Activated CD8-positive, alpha-beta T cell treated with anti-CD3 and anti-CD28 coated beads for 36 hours (primary cell): ENCODE measurements at places on chromosomes 2 and 18. TPM values are rescaled to one million over a fixed set of nuclear protein-coding genes. Genes with fewer than 3 reads are reported as not detected.
A peak's percentile ranks its signal among the peaks of the same experiment; 100 is the strongest.

CHAC2 gene
- total RNA-seq: 19.8 TPM

EPHA4 gene
- 1.8 TPM for total RNA-seq

AQP12B gene
- not detected for total RNA-seq

MAP2 gene
- not detected for total RNA-seq

CRYBA2 gene
- not detected for total RNA-seq

FN1 gene
- not detected for total RNA-seq

MROH2A gene
- total RNA-seq: not detected

SERPINB10 gene
- total RNA-seq: not detected

- H3K27ac ChIP-seq: no peak overlapping the region
- no peaks in the 10 kb centered on the region for H3K27me3 ChIP-seq
- no peak overlapping the region for H3K4me3 ChIP-seq
- peaks cover 5% of the 10 kb centered on the region for H3K36me3 ChIP-seq
- H3K4me1 ChIP-seq: no peaks in the 10 kb centered on the region
- no peak for DNase-seq
These were observed 6.4 kb upstream of the RBM44 start for GRCh38 chr2:237791977-237792727.

DNA sequence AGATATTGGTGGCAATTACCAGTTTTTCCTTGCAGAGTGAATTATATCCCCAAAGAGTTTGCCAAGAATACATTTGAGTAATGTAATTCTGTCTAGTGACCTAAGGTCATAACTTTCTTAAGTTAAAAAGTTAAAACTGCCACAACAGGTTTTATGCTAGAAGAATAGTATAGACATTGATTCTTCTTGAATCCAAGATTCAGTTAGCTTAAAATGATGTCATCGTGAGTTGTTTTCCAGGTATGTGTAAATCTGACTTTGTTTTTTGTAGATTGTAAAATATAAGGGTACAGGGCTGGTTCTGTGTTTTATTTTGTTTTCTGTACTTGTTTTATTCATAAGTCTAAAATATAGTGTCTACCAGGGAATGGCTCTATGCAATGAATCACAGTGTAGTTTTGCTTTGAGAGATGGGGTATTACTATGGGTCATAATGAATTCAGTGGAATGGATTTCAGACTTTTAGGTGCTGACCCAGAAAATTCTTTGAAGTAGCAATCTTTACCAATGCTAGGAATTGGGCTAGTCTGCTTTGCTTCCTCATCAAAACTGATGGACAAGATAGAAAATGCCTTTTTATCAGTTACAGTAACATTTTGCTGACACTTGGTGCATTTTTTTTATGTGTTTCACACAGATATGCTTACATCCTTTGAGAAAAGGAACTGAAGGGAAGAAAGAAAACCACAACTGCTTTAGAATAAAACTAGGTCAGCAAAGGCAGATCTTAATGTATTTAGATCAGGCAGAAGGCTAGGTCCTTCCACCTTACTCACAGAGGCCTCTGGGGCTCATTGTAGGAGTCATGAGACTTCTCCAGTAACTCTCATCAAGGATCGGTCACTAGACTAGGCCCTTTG lies 20.8 kb upstream of the MGAT5 start:
- H3K36me3 ChIP-seq: peaks cover 17% of the 10 kb centered on the region
- DNase-seq: no peak
- H3K27ac ChIP-seq: peak overlapping the region; percentile 90

DNA sequence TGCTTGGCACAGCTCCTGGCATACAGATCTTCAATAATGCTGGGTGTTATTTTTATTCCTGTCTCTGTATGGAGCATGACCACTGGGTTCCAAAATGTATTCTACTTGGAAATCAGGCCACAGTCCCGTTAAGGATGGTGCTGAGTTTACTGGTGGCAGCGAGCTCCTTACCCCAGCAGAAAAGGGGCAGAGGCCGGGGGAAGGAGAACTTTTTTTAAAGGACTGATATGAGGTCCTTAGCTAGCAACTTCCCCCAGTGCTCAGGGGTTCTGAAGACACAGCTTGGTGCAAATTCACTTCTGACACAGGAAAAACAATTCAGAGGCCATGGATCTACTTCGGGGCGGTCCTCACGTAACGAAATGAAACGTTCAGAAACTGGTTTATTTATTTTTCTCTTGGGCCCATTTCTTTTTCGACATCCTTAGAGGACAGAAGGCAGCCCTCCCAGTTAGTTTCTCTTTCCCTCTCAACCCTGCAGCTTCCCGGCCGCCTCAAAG lies 872 bp downstream of the RDH14 start:
- peak overlapping the region; percentile 95 for H3K27ac ChIP-seq
- H3K36me3 ChIP-seq: peaks cover 44% of the 10 kb centered on the region
- peaks cover 43% of the 10 kb centered on the region for H3K4me1 ChIP-seq
- peak overlapping the region; percentile 93 for H3K4me3 ChIP-seq
- no peaks in the 10 kb centered on the region for H3K27me3 ChIP-seq

GRCh38 chr2:182324665-182325064 lies 102.2 kb downstream of the PDE1A start:
- no peaks in the 10 kb centered on the region for H3K27me3 ChIP-seq
- no peaks in the 10 kb centered on the region for H3K4me1 ChIP-seq
- H3K36me3 ChIP-seq: no peaks in the 10 kb centered on the region
- H3K27ac ChIP-seq: no peak overlapping the region
- H3K4me3 ChIP-seq: no peak overlapping the region
- DNase-seq: no peak

- peaks cover 4% of the 10 kb centered on the region for H3K4me1 ChIP-seq
- H3K4me3 ChIP-seq: no peak overlapping the region
- H3K27me3 ChIP-seq: peaks cover 18% of the 10 kb centered on the region
- no peaks in the 10 kb centered on the region for H3K36me3 ChIP-seq
These were observed 94.6 kb upstream of the LGALSL start for GRCh38 chr2:64359171-64359891.

GRCh38 chr2:101380376-101380775 lies 6.9 kb downstream of the CREG2 start:
- no peak overlapping the region for H3K27ac ChIP-seq
- H3K36me3 ChIP-seq: no peaks in the 10 kb centered on the region
- no peaks in the 10 kb centered on the region for H3K4me1 ChIP-seq
- H3K4me3 ChIP-seq: no peak overlapping the region
- no peak for DNase-seq

GRCh38 chr2:60465736-60466135 lies 87.7 kb downstream of the BCL11A start:
- peaks cover 5% of the 10 kb centered on the region for H3K4me1 ChIP-seq
- no peaks in the 10 kb centered on the region for H3K27me3 ChIP-seq
- H3K4me3 ChIP-seq: no peak overlapping the region
- H3K27ac ChIP-seq: no peak overlapping the region
- no peak for DNase-seq

DNA sequence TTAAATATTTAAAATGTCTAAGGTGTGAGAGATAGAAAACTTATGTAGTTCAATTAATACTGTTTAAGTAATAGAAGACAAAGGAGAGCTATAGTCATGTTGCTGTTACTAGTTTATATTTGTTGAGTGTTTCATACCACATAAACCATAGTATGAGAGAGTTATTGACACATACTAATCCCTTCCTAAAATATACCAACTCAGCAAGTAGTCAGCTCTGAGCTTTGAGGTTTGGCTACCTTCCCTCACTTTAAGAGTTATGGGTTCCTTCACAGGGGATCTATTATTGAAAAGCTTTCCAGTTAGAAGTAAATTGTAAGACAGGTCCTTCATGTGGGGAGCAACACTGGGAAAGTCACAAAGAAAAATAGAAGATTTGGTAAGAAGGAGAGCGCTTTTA lies 701.6 kb upstream of the ZEB2 start:
- no peak overlapping the region for H3K4me3 ChIP-seq
- no peak for DNase-seq
- H3K36me3 ChIP-seq: no peaks in the 10 kb centered on the region
- H3K27ac ChIP-seq: no peak overlapping the region
- no peaks in the 10 kb centered on the region for H3K4me1 ChIP-seq

- DNase-seq: no peak
- no peak overlapping the region for H3K27ac ChIP-seq
- H3K4me3 ChIP-seq: no peak overlapping the region
- peaks cover 25% of the 10 kb centered on the region for H3K4me1 ChIP-seq
- H3K27me3 ChIP-seq: no peaks in the 10 kb centered on the region
These were observed 97.3 kb downstream of the SPATS2L start for GRCh38 chr2:200403814-200404213.

- no peaks in the 10 kb centered on the region for H3K4me1 ChIP-seq
- H3K27me3 ChIP-seq: peaks cover 8% of the 10 kb centered on the region
- no peak for DNase-seq
These were observed 360.0 kb upstream of the RAB6C start for GRCh38 chr2:129619471-129619870.

DNA sequence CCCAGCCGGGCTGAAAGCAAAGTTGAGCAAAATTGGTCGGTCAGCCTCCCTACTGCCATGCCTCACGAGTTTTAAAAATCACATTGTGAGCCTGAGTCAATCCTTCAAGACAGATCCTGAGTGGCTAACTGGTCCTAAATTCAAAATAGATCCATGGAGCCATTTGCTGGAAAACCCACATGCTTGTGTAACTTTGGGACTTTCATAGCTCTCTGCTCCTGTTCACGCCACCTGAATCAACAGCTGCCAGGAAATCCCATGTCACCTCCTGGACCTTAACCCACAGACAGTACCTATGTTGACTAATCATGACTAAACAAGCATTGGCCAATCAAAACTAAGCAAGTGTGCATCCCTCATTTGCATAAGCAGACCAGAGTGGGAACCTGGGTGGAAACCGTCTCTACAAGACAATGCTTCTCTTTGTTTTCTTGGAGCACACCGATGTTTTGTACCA lies 42.8 kb upstream of the LDLRAD4 start:
- H3K27me3 ChIP-seq: peaks cover 2% of the 10 kb centered on the region
- peaks cover 29% of the 10 kb centered on the region for H3K4me1 ChIP-seq
- H3K27ac ChIP-seq: no peak overlapping the region
- no peaks in the 10 kb centered on the region for H3K36me3 ChIP-seq
- peak; percentile 19 for DNase-seq

DNA sequence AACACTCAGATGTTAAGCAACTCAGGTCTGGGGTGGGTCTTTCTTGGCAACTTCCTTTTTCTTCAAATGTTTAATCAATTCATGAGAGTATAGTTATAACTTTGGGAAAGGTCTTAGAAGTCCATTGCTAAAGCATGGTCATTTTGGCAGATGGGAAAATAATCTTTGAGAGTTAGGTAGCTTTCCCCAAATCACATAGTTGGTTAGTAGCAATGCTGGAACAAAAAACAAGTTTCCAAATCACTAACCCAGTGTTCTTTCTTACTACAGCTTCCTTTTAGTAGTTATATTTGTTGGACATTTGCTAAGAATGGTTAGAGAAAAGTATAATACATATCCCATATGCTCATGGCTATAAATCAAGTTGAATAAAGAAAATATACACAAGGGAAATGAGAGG lies 185.2 kb upstream of the SLC14A2 start:
- H3K27ac ChIP-seq: no peak overlapping the region
- H3K36me3 ChIP-seq: no peaks in the 10 kb centered on the region
- H3K27me3 ChIP-seq: peaks cover 2% of the 10 kb centered on the region
- no peaks in the 10 kb centered on the region for H3K4me1 ChIP-seq
- no peak for DNase-seq
- H3K4me3 ChIP-seq: no peak overlapping the region

- H3K36me3 ChIP-seq: no peaks in the 10 kb centered on the region
- H3K27ac ChIP-seq: no peak overlapping the region
- no peaks in the 10 kb centered on the region for H3K4me1 ChIP-seq
These were observed 115.2 kb downstream of the SPHKAP start for GRCh38 chr2:228066126-228066798.

DNA sequence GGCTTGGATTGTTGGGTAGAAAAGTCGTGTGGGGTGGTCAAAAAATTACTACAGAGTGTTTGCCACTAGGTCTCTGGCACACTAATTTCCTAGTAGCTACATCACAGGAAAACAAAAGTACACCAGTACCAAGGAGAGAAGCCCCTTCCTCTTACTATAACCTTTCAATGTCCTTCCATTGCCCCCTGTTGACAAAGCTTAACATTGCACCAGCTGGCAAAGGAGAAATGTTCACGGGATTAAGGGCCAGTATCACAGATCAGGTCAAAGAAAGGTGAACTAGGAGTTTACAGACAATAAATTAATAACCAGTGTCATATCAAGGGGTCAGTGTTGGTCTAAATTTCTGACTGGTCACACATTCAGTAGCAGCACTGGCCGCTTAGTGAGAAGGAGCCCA lies 1139.6 kb upstream of the FAM98A start:
- DNase-seq: no peak
- no peaks in the 10 kb centered on the region for H3K36me3 ChIP-seq
- H3K4me1 ChIP-seq: no peaks in the 10 kb centered on the region
- no peaks in the 10 kb centered on the region for H3K27me3 ChIP-seq
- H3K27ac ChIP-seq: no peak overlapping the region
